Hepatic stellate cell (primary cell): ENCODE measurements at places on chromosomes 13 and 19.

- no peak for DNase-seq
Observed at GRCh38 chr13:76378767-76379166, 507.4 kb downstream of the KCTD12 start.

- no peak for DNase-seq
Observed at GRCh38 chr13:111949311-111949710, 117.6 kb upstream of the SOX1 start.

DNA sequence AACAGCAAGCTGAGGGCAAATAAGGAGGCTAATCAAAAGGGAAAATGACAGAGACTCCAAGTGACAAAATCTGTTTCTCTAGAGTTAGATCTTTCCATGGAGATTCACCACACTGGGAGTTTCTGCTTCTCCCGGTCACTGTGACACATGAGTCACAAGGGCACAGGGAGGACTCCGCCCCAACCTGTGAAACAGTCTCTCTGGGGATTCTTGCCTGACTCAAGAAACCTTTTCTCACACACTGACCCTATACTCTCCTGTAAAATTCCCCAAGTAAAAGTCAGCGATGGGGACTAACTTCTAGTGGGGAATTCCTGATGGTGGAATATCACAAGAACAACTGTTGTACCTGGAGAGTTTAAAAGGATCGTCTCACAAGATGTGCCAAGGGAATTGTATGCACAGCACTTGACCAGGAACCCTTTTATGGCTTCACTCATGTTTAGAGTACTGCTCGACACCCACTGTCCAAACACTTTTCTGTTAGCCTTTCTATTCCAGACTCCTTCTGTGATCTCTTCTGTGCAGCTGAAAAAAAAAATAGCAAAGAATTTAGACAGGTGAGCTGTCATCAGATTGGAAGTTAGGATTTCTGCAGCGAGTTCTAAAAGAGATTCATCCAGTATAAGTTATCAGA is 46.8 kb upstream of the URAD start:
- no peak for DNase-seq

GRCh38 chr13:31919241-31919640 is 112.3 kb upstream of the FRY start:
- no peak for DNase-seq

DNA sequence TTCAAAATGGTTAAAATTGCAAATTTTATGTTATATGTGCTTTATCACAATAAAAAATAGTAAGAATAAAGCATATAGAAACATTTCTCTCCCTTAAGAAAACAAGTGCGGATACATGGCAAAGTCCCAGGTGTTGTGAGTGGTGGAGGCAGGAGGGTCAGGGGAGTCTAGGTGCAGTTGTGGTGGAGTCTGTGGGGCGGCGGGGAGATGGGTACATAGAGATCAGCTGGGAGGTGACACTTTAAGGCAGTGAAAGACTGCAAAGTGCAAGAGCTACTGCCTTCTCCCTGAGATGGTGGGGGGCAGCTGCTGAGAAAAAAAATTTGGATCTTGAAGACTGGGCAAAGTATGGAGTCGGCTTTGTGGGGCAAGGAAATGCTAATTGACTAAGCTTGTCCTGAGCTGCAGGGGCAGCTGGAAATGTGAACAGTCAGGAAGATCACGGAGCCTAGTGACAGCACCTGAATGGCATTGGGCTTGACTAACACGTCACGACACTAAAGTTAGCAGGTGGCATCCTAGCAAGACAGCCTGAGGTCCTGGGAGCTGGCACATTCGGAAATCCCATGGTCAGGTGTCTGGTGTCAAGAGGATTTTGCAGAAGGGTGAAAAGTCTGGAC is 72.9 kb upstream of the IRS2 start:
- DNase-seq, result no peak

DNA sequence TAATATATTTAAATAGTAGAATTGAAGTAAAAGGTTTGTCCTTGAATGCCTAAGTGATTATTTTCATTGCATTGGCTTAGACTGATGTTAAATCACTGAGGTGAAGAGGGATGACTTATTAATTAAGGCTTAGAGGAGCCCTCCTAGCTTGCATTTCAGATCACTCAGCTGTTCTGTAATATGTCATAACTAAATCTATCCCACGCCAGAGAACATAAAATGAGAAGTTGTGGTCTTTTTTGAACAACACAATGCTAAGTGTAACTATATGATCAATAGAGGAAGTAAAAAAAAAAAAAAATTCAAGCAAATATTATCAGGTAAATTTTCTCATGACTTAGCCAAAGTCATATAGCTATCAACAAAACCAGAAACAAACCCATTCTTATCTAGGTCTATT is 752.2 kb downstream of the GPC5 start:
- no peak for DNase-seq

DNA sequence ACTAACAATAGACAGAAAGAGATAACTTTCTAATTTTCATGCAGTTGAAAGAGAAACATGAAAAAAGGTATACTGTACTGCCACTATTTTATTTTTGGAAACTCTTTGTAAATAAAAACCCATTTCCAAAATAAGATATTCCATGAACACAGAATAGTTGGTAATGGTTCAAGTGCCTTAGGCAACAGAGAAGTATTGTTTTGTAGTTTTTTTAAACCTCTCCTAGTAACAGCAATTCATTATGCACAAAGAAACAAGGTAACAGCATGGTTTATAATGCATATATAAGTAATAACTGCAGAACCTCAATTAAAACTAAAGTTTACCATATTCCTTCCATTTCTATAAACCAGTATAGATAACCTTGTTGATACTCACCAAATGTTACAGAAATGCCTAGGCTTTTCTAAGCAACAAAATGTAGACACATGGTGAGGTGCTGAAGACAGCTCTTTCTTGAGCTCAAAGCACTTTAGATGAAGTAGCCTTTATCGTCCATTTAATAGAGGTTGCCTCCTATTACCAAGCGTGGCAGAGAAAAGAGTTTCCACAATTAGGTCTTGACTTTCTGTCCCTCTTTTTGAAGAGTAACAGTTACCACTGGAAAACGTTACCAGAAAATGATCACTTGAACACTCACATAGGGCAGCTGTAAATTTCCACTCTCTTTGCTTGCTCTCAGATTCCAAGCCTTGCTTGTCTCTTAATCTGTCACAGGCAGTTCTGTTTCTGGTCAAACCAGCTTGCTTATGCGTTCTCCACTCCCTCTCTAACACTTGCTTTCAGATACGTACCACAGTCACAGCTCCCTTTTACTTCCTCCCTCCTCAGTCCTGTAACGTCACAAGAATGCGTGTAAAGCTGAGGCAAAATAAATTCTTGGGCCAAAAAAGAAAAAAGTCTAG is 42.9 kb downstream of the CAB39L start:
- DNase-seq, result peak; percentile 19

- DNase-seq, result peak; percentile 49
Observed at GRCh38 chr19:12802267-12803106, 618 bp downstream of the THSD8 start.

GRCh38 chr13:25225970-25226369 is 53.9 kb upstream of the AMER2 start:
- DNase-seq, result no peak

- peak; percentile 95 for DNase-seq
Observed at GRCh38 chr13:113178070-113178895, 19.8 kb downstream of the PROZ start.

DNA sequence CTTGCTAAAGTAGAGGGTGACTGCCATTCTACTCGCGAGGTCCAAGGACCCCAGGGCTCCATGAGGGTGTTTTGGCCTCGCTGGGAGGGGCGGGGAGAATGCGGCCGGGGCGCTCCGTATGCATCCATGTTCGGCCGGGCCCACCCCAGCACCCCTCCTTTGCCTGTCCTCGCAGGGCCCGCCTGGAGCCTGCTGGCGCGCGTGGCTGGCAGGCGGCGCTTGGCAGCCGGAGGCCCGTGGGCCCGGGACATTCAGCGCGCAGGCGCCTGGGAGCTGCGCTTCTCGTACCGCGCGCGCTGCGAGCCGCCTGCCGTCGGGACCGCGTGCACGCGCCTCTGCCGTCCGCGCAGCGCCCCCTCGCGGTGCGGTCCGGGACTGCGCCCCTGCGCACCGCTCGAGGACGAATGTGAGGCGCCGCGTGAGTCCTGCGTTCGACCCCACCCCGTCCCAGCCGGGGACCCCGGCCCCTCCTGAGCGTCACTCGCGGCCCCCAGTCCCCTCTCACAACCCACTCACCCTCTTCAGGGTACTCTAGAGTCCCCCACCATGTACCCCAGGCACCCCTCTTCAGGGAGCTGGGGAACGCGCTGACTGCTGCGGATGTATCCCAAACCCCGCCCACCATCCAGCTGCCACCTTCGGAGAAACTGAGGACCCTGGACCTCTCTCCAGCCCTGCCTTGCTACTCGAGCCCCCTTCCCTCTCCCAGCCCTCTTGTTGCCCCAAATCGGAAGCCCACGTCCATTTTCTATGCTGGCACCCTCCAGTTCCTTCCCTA is 4.1 kb downstream of the DLL3 start:
- peak; percentile 92 for DNase-seq

DNA sequence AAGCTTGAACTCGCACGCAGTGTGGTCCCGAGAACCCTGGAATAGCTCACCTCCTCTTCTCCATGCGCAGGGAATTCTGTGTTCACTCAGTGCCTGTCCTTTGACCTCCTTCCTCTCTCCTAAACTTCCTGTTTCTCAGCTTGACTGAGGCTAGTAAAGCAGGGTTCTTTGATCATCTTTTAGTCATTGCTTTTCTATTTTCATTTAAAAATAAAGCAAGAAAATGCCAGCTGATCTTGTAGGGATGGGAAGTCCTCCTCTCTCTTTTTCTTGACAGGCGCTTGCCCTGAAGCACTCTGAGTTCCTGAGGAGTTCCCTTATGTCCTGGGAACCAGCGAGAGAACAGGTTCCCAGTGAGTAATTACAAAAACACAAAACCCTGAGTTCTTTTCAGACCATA is 62.8 kb downstream of the ARHGEF7 start:
- peak; percentile 68 for DNase-seq

- DNase-seq, result no peak
Observed at GRCh38 chr13:33348366-33348765, 62.8 kb upstream of the STARD13 start.

- DNase-seq, result no peak
Observed at GRCh38 chr13:86098511-86098910, 299.3 kb upstream of the SLITRK6 start.

- peak; percentile 53 for DNase-seq
Observed at GRCh38 chr13:48043789-48044503, 6.4 kb downstream of the NUDT15 start.

GRCh38 chr19:13932911-13933393 is 5.3 kb downstream of the PODNL1 start:
- DNase-seq, result no peak

DNA sequence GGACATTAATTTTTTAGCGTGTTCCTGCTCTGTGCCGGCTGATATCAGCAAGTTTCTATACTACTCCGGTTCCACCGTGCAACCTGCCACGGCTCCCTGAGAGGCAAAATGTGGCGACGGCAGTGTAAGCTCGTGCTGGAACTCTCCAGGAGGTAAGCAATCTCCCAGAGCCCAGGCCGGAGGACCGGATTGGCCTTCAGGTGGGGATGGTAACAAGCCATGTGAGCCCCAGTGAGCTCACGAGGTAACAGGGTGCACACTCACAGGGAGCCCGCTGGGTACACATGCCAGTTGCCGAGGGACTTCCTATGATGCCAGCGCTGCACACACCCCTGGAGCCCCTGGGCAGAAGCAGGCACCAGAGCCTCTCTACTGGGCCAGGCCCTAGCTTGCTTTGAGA is 38.5 kb downstream of the NAXD start:
- no peak for DNase-seq

DNA sequence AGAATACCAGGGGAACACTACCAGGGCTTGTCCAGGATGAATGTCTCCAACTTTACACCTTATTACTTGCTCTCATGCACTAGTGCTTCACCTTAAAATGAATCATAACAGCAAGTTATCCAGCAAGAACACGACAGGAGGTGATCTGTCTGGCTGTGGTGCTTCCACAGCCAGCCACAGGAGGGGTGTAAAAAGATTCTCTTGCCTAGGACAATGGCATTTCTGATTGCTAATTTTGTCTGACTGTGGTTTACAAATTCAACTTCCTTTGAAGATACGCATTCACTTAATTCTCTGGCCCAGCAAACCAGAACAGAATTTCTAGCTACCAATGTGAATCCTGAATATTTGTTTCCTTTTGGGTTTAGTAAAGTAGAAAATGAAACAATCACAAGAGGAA is 23.1 kb upstream of the COG3 start:
- DNase-seq, result no peak

DNA sequence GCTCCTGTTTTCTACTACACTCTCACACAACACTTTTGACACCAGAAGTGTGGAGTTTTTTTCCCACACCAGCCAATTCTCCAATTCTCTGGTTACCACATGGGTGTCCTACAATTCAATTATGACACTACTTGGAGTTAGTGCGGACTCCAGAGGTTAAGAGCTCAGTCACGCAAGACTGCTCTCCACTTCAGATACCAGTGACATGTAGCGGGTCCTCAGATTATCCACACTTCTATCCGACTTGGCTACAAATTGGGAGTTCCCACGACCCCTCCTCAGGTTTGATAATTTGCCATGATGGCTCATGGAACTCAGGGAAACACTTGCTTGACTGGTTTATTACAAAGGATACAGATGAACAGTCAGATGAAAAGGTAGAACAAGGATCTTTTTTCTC is 32.9 kb downstream of the PAN3 start:
- no peak for DNase-seq

DNA sequence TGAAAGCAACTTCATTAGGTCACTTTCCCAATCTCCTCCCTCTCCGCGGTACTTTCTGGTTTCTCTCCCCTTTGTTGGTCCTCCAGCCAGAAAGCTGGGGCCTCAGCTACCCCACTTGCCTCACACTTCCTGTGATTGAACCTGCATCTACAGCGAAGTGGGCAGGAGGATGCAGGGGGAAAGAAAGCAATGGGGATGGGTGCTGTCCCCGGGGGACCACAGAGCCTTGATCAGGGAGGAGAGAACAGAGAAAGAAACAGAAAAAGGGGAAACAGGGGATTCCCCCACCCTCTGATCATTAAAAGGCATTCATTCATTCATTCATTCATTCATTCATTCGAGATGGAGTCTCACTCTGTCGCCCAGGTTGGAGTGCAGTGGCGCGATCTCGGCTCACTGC is 74.2 kb downstream of the TRPM4 start:
- no peak for DNase-seq

GRCh38 chr19:29528946-29529645 is 3.3 kb downstream of the VSTM2B start:
- DNase-seq, result no peak

DNA sequence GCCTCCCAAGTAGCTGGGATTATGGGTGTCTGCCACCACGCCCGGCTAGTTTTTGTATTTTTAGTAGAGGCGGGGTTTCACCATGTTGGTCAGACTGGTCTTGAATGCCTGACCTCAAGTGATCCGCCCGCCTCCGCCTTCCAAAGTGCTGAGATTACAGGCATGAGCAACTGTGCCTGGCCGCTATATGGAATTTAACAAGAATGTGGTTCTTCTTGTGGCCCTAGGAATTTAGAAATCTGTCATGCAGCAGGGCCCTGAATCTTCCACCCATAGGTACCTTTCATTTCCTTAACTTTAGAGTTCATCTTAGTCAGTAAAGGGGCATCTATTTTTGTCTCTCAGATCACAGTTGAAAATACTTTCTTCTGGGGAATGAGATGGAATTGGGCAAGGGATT is 25.6 kb upstream of the NDFIP2 start:
- no peak for DNase-seq
